Right lung (tissue), 10 donors: ENCODE measurements at places on chromosomes 6 and 20.

- no peak for DNase-seq
These were observed 17.1 kb upstream of the SNTA1 start for GRCh38 chr20:33460711-33461110.

DNA sequence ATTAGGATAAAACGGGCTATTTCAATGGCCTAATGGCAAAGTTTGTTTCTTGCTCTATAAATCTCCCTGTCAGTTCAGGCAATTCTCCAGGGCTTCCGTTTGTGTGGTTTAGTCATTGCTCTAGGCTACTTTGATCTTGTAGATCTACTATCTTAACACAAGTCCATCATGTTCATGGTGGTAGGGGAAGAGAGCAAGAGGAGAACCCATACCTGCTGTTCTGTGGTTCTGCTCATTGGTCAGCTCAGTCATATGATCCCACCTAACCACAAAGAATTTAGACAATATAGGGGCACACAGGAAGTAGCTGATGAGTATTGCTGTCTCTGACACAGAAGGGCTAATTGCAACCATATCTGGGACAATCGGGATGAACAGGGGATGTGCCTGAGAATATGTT is 4.9 kb upstream of the DEK start:
- no peak for DNase-seq

DNA sequence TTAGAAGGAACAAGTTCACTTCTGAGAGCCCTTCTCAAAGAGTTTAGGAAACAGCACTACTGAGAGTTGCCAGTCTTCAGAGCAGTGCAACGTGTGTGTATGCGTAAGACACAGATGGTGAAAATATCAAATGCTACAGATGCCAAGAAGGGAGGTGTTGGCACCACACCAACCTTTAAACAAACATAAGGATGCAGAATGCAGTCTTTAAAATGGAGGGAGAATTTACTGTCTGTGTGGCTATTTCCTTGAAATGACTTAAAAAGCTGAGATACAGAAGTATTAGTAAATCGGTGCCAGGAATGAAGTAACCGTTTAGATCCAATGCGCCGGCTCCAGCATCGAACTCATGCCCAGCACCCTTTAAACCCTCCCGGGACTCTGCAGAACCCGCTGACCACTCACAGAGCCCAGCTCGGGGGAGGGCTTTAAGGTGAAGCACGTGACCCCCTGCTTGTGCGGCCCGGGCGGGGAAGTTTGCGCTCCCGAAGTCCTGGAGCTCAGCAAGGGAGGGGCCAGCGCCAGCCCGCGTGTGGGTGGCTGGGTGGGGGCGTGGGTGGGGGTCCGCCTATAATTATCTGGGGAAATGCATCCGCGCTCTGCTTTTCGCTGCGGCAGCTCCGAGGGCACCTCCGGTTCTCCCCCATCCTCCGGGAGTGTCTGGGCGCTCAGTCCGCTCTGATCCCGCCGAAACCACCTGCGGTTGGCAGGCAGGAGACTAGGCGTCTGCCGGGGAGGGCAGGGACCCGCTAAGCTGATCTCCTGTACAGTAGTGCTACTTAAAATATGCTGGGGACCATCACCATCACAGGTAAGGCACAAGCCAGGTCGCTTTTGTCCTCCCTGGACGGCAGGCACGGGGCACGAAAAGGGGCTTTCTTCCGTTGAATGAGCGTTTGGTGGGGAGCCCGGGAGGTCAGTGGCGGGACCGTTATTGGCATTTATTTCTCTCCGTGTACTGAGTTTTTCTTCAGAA is 66.0 kb downstream of the ZBTB2 start:
- peak; percentile 75 for DNase-seq

DNA sequence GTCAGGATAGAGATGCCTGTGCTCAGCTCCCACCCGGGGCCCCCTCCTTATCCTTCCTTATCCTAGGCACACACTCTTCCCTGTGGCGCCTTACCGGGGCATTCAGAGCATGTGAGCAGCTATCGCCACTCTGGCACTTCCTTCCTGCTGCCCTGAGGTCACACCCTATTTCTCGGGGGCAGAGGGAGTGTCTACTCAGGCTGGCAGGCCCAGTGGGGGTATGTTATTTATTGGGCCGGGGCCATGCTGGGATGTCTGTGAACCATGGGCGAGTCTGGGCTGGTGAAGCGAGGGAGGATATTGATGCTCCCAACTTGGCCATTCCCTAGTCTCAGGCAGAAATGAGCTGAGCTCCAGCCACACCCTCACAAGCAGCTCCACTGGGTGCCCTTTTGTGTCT is 3.9 kb upstream of the LY6G6D start:
- DNase-seq, result no peak

- no peak for DNase-seq
These were observed 125.8 kb downstream of the DLL1 start for GRCh38 chr6:170165085-170165470.
